ENCODE measurements at places on chromosomes 1 and 21.

- DNase-seq, result no peak
These were observed 17.6 kb downstream of the ACADM start for GRCh38 chr1:75742047-75742625.

GRCh38 chr1:10950316-10951172, 61.9 kb upstream of the TARDBP start:
- DNase-seq, result no peak

- DNase-seq, result peak; percentile 3
These were observed 1128.7 kb downstream of the AMY1C start for GRCh38 chr1:104878203-104878909.

- peak; percentile 50 for DNase-seq
These were observed 11.1 kb upstream of the ARHGEF2 start for GRCh38 chr1:155989242-155990004.

DNA sequence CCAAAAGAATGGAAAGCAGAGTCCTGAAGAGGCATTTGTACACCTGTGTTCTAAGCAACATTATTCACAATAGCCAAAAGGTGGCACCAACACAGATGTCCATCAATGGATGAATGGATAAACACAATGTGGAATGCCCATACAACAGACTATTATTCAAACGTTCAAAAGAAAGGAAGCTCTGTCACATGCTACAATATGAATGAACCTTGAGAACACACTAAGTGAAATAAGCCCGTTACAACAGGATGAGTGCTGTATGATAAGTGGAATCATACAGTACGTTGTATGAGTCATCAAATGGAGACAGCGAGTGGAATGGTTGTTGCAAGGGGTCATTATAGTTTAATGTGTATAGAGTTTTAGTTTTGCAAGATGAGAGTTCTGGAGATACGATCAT, 80.1 kb downstream of the SH3BGR start:
- no peak for DNase-seq

DNA sequence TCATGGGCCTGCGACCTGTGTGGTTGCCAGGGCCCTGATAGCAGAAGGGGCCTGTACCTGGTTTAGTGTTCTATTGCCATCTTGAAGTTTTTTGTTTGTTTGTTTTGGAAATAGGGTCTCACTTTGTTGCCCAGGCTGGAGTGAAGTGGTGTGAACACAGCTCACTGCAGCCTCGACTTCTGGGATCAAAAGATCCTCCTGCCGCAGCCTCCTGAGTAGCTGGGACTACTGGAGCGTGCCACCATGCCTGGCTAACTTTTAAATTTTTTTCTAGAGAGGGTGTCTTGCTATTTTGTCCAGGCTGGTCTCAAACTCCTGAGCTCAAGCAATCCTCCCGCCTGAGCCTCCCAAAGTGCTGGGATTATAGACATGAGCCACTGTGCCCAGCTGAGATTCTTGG, 72.9 kb downstream of the UBE2T start:
- DNase-seq, result no peak

- DNase-seq, result no peak
These were observed 53.6 kb downstream of the COL18A1 start for GRCh38 chr21:45458281-45459170.

DNA sequence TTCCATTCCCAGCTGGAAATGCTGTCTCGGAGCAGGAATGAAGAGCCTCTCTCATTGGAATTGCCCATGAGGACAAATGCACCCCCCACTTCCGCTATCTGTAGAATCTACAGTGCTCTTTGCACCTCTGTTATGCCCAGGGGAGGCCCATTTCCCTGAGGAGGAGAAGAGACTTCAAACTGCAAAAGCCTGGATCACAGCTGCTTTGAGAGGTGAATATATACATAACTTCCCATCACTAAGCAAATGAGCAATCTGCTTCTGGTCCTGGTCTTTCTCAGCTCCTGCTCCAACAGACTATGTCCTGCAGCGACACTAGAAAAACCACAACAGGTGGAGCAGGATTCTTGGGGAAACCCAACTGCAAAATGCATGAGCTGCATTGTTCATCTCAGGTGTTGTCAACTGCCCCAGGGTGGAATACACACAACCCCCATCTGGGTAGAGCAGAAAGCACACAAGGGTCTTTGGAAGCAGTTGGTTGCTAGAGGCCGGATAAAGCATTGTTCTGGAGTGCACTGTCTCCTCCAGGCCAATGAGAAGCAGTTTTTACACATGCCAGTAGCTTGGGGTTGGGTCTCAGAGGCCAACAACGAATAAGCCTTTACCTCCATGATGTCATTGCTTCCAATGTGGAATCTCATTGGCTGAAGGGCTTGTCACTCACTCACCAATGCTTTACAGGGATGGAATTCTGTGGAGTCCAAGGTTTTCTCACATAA, 67.7 kb upstream of the RAB4A start:
- peak; percentile 94 for DNase-seq
